ENCODE measurements at places on chromosomes 7 and 10.
A peak's percentile ranks its signal among the peaks of the same experiment; 100 is the strongest.

DNA sequence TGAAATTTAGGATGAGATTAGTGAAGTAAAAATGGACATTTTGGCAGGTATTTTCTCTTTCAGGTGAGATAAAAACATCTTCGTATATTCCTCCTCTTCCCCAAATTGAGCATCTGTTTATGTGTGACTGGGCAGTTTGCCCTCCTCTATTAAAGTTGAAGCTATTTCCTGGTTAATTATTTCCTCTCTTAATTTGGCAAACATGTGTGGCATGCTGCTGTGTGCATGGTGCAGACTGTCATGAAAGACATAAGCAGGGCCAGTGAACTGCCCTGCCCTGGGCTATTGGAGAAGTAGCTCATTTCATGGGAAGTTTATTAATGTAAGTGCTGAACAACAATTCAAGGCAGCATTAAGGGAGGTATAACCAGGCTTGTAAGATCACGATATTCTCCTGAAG lies 52.6 kb downstream of the EVX1 start:
- DNase-seq, result no peak
- no peak overlapping the region for H3K4me3 ChIP-seq
- peaks cover 13% of the 10 kb centered on the region for H3K27me3 ChIP-seq
- no peak overlapping the region for H3K27ac ChIP-seq

- H3K27ac ChIP-seq, result peak overlapping the region; percentile 64
- peak overlapping the region; percentile 80 for H3K4me3 ChIP-seq
- DNase-seq, result no peak
- no peaks in the 10 kb centered on the region for H3K36me3 ChIP-seq
- peaks cover 2% of the 10 kb centered on the region for H3K27me3 ChIP-seq
These were observed 5.6 kb upstream of the ZNF518A start for GRCh38 chr10:96124230-96125141.

GRCh38 chr10:26843736-26844135 lies 17.0 kb downstream of the ABI1 start:
- no peak overlapping the region for H3K4me3 ChIP-seq
- H3K27me3 ChIP-seq, result no peaks in the 10 kb centered on the region
- H3K4me1 ChIP-seq, result peaks cover 34% of the 10 kb centered on the region
- DNase-seq, result no peak

DNA sequence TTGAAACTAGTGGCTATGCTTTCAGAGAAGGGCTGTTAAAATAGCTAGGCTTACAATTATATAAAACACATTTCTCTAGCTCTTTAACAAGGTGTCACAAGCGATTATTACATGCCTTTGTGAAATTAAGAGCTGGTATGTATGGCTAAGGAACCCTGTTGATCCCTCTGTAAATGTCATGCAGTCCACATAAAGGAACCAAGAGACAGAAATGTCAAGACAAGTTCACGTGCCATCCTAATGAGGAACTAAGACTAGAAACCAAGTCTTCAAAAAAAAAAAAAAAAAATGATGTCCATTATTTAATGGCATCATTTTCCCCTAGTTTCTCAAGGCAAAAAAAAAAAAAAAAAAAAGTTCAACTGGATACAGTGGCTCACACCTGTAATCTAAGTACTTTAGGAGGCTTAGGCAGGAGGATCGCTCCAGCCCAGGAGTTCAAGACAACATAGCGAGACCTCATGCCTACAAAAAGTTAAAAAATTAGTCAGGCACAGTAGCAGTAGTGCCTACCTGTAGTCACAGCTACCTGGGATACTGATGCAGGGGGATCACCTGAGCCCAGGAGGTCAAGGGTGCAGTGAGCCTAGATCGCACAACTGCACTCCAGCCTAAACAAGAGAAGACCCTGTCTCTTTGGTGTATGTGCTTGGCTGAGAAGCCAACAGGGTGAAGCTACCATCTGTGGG lies 63.4 kb downstream of the SRPK2 start:
- H3K27ac ChIP-seq, result no peak overlapping the region
- peaks cover 20% of the 10 kb centered on the region for H3K4me1 ChIP-seq
- peaks cover 10% of the 10 kb centered on the region for H3K36me3 ChIP-seq
- H3K4me3 ChIP-seq, result no peak overlapping the region

GRCh38 chr7:130379019-130379418 lies 1.3 kb upstream of the CPA1 start:
- H3K36me3 ChIP-seq, result peaks cover 10% of the 10 kb centered on the region
- no peak overlapping the region for H3K27ac ChIP-seq
- H3K4me1 ChIP-seq, result peaks cover 6% of the 10 kb centered on the region

GRCh38 chr7:121300685-121301420 lies 27.9 kb upstream of the WNT16 start:
- H3K27me3 ChIP-seq, result no peaks in the 10 kb centered on the region
- DNase-seq, result no peak
- H3K4me3 ChIP-seq, result peak overlapping the region; percentile 7
- peaks cover 13% of the 10 kb centered on the region for H3K36me3 ChIP-seq

DNA sequence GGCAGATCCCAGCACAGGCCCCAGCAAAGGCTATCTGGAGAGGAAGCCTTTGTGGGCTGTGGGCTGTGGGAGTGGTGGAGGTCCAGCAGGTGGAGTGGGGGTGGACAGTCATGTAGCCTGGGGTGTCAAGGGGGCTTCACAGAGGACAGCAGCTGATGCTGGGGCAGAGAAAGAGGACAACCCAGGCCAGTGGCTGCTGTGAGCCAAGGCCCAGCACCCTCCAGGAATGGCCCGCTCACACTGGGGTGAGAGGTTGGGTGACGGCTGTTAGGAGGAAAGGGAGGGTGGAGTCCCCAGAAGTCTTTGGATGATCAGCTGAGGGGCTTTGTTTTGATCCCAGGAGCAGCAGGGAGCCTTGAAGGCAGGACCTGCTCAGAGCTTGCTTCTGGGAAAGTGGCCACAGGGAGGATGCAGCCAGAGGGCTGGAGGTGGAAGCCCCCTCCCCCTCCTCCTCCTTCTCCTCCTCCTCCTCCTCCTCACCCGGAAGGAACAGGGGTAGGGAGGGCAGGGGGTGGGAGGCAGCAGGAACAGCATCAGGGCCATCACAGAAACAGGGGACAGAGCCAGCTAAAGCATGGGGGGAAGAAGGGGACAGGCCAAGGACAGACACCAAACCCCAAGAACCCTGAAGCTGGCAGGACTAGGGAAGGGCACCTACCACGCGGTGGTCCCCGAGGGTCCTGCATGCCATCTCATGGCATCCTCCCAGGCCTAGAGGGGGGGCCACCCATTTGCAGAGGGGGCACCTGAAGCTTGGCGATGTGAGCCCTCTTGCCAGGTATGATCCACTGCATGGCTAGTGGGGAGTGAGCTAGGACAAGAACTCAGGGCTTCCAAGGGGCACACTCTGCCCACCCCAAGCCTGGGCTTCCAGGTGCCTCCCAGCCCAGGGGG lies 144.9 kb downstream of the GRID1 start:
- peaks cover 10% of the 10 kb centered on the region for H3K4me1 ChIP-seq
- no peak overlapping the region for H3K4me3 ChIP-seq
- H3K27ac ChIP-seq, result no peak overlapping the region
- DNase-seq, result no peak

- H3K27me3 ChIP-seq, result no peaks in the 10 kb centered on the region
- no peak for DNase-seq
- H3K27ac ChIP-seq, result peak overlapping the region; percentile 93
- no peaks in the 10 kb centered on the region for H3K36me3 ChIP-seq
These were observed 12.2 kb upstream of the HNRNPF start for GRCh38 chr10:43421201-43421507.

DNA sequence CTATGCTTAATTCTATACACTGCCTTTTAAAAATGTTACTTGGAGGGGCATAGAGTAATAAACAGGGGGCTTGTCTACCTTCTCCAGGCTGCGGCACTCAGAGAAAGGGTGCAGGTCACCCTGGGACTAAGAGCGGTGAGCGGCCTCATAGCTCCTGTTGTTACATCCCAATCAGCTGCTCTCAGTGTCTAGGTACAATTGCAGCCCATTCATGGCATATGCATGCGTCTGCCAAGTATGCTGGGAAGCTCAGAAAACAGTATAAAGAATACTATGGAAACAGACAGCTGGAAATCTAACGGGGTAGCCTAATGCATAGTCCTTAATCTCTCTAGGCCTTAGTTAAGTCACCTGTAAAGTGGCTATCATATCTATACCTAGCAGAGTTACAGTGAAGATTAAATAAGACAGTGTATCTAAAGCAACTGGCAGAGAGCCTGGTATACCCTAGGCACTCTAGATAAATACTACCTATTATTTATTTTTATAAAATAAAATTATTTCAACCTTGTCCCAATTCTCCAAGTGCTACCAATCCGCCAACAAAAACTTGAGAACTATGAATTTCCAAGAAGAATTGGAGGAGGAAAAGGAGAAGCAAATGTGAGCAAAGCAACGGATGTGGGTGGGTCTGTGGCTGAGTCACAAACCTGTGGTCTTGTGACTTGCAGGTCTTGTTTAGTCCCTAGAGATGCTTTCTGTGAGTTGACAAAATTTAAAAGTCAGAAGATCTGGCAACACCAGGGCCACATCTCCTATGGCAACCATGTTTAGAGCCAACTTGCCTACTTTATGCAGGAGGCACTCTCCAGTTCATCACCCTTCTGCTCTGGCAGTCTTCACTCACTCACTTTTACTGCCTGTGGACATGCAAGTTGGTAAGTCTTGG lies 183.0 kb downstream of the RAPGEF5 start:
- H3K4me3 ChIP-seq, result no peak overlapping the region
- H3K27ac ChIP-seq, result no peak overlapping the region
- no peaks in the 10 kb centered on the region for H3K4me1 ChIP-seq
- no peaks in the 10 kb centered on the region for H3K36me3 ChIP-seq
- peaks cover 5% of the 10 kb centered on the region for H3K27me3 ChIP-seq

GRCh38 chr10:17092216-17092944 lies 37.2 kb downstream of the CUBN start:
- H3K4me1 ChIP-seq, result peaks cover 22% of the 10 kb centered on the region
- peaks cover 20% of the 10 kb centered on the region for H3K36me3 ChIP-seq
- no peak for DNase-seq
- no peaks in the 10 kb centered on the region for H3K27me3 ChIP-seq

DNA sequence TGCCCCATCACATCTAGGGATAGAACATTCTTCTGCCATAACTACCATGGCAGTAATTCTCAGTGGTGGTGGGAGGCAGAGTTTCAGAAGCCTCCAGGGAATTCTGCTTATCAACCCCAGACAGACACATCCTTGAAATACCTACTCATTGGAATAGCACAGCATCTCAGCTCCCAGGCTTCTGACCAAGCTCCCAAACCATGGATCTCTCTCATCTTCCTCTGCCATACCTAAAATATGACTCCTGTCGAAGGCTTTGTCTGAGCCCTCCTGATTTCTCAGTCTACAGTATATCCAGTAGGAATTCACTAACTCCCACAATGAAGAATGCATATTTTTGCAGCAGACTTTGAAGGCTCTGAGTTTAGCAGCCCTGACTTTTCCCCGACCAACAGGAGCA lies 687.5 kb downstream of the GRID1 start:
- no peak for DNase-seq
- H3K27me3 ChIP-seq, result no peaks in the 10 kb centered on the region
- H3K4me1 ChIP-seq, result no peaks in the 10 kb centered on the region
- H3K36me3 ChIP-seq, result peaks cover 4% of the 10 kb centered on the region

DNA sequence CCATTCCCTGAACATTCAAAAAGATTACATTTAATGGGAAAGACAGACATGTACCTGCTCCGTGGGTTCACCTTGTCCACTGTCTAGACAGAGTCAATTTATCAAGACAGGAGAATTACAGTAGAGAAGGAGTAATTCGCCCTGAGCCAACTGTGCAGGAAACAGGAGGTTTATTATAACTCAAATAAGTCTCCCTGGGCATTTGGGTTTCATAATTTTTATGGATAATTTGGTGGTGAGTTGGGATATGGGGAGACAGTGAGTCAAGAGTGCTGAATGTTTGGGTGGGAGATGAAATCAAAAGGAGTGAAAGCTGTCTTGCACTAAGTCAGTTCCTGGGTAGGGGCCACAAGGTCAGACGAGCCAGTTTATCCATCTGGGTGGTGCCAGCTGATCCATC lies 165.9 kb upstream of the NAMPT start:
- no peak overlapping the region for H3K4me3 ChIP-seq
- no peak overlapping the region for H3K27ac ChIP-seq
- peaks cover 19% of the 10 kb centered on the region for H3K4me1 ChIP-seq
- no peaks in the 10 kb centered on the region for H3K27me3 ChIP-seq

DNA sequence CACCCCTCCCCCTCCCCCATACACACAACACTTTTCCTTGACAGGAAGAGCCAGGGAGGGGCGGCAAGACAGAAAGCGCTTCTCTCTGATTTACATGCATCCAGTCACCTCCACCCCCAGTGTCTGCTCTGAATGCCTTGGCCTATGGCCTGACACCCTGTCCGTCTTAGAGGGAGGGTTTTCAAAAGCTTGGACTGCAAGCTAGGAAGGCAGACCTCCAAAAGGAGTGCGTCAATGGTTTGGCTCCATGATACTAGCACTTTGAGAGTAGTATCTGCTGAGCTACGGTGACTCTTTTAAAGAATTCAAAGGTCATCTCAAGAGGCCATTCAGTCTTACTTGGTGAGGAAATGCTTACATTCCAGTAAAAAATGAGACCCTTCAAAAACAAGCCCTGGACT lies 20.3 kb upstream of the PAX2 start:
- DNase-seq, result peak; percentile 22
- peaks cover 51% of the 10 kb centered on the region for H3K27me3 ChIP-seq
- no peaks in the 10 kb centered on the region for H3K36me3 ChIP-seq

DNA sequence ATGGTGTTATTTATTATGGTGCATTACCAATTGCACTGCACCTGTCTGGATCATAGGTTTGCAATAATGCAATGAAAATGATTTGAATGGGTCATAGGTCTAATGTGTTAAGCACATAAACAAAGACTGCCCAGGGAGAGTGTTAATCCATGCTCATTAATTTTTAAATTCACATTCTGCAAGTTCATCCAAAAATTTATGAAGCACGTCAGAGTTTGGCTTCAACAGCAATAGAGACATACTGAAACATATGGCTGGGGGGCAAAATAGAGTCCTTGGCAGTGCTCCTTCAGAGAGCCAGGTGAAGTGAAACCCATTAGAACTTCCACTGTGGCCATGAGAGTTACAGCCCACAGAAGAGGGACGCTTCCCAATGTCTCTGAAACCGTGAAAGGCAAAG lies 441.1 kb downstream of the POM121L12 start:
- no peaks in the 10 kb centered on the region for H3K36me3 ChIP-seq
- DNase-seq, result no peak
- H3K4me3 ChIP-seq, result no peak overlapping the region
- H3K27ac ChIP-seq, result no peak overlapping the region
- no peaks in the 10 kb centered on the region for H3K4me1 ChIP-seq
- H3K27me3 ChIP-seq, result no peaks in the 10 kb centered on the region

- peaks cover 29% of the 10 kb centered on the region for H3K4me1 ChIP-seq
- H3K27me3 ChIP-seq, result no peaks in the 10 kb centered on the region
- no peak for DNase-seq
- no peak overlapping the region for H3K27ac ChIP-seq
- H3K4me3 ChIP-seq, result no peak overlapping the region
- H3K36me3 ChIP-seq, result no peaks in the 10 kb centered on the region
These were observed 8.3 kb upstream of the RHOBTB1 start for GRCh38 chr10:60952067-60952845.

GRCh38 chr7:74708569-74709275 lies 51.2 kb downstream of the GTF2I start:
- no peak overlapping the region for H3K4me3 ChIP-seq
- no peaks in the 10 kb centered on the region for H3K27me3 ChIP-seq
- no peak overlapping the region for H3K27ac ChIP-seq
- DNase-seq, result no peak
- no peaks in the 10 kb centered on the region for H3K4me1 ChIP-seq

GRCh38 chr7:111210996-111211395 lies 120.1 kb downstream of the LRRN3 start:
- H3K36me3 ChIP-seq, result peaks cover 6% of the 10 kb centered on the region
- peaks cover 26% of the 10 kb centered on the region for H3K4me1 ChIP-seq
- H3K4me3 ChIP-seq, result peak overlapping the region; percentile 9
- peak; percentile 42 for DNase-seq
- no peaks in the 10 kb centered on the region for H3K27me3 ChIP-seq

- no peaks in the 10 kb centered on the region for H3K36me3 ChIP-seq
- no peaks in the 10 kb centered on the region for H3K27me3 ChIP-seq
- DNase-seq, result no peak
- no peak overlapping the region for H3K27ac ChIP-seq
- H3K4me1 ChIP-seq, result peaks cover 44% of the 10 kb centered on the region
These were observed 11.1 kb downstream of the SYPL1 start for GRCh38 chr7:106100863-106101629.
